Fibroblast of lung (primary cell): ENCODE measurements at places on chromosomes 16 and 17.

DNA sequence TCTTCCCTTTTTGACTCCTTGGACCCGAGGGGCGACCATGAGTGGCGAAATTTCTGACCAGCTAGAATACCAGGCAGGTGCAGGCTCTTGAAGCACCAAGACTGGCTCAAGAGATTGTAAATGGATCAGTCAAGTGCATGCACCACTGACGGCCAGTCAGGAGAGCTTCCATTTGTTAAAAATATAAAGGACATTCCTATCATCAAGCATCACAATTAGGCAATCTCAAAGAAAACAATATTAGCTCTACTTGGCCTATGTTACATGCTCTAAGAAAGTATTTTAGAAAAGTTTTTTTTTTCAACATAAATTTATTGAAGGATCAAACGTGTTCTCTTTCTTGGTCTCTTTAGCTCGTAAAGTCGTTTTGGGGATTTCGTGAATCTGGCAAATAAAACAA, 1.5 kb upstream of the PRKCA start:
- H3K36me3 ChIP-seq = no peaks in the 10 kb centered on the region
- H3K27ac ChIP-seq = no peak overlapping the region
- H3K4me3 ChIP-seq = no peak overlapping the region
- no peak for DNase-seq

DNA sequence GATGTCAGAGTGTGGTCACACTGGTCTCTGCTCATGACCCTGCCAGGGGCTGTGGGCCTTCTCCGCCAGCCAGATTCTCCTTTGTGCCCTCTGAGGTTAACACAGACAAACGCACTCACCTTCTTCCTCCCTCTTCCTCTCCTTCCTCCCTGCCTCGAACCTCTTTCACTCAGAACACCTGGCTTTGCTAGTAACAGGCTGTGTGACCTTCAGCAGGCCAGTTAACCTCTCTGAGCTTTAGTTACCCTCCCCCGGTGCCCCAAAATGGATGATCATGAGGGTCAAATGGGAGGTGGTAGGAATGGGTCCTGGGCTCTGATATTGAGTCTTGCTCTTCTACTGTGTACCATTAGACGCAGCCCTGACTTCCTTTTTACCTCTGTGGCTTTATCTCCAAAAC, 127.1 kb downstream of the OR1D5 start:
- no peak overlapping the region for H3K4me3 ChIP-seq
- no peak overlapping the region for H3K27ac ChIP-seq
- H3K4me1 ChIP-seq = no peaks in the 10 kb centered on the region

DNA sequence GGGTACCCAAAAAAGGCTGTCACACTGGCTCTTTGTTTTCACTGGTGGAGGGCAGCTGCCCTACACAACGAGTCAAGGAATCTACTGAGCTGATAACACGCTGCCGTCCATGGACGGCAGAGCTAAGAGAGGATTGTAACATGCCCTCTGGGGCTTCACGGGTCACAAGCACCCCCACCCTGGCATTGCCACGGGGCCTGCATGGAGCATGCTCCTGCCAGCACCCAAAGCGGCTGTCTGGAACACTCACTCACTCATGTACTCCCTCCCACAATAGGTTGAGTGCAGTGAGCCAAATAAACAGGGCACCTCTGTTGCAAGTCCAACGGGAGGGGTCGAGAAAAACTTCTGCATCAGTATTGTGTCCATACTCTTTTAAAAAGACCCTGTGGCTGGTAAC, 181.6 kb downstream of the MAP2K6 start:
- no peak overlapping the region for H3K27ac ChIP-seq
- H3K4me3 ChIP-seq = no peak overlapping the region
- DNase-seq = no peak
- no peaks in the 10 kb centered on the region for H3K36me3 ChIP-seq

GRCh38 chr16:77548766-77549165, 113.9 kb upstream of the ADAMTS18 start:
- H3K27me3 ChIP-seq = no peaks in the 10 kb centered on the region
- H3K4me1 ChIP-seq = no peaks in the 10 kb centered on the region
- no peak for DNase-seq

DNA sequence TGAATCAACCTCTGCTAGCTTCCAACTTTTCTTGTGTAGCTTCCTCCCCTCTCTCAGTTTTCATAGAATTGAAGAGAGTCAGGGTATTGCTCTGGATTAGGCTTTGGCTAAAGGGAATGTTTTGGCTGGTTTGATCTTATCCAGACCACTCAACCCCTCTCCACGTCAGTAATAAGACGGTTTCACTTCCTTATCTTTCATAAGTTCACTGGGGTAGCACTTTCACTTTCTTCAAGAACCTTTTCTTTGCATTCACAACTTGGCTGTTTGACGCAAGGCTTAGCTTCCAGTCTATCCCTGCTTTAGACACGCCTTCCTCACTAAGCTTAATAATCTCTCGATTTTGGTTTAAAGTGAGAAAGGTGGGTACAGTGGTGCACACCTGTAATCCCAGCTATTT, 29.7 kb upstream of the OR1A2 start:
- H3K27ac ChIP-seq = no peak overlapping the region
- no peaks in the 10 kb centered on the region for H3K36me3 ChIP-seq
- DNase-seq = no peak
- no peak overlapping the region for H3K4me3 ChIP-seq

- no peak within 1 kb of the TSS for H3K4me3 ChIP-seq
- no peaks in the 10 kb centered on the region for H3K4me1 ChIP-seq
- no peak within 1 kb of the TSS for H3K27ac ChIP-seq
- no peak for DNase-seq
- H3K36me3 ChIP-seq = no peaks in the 10 kb centered on the region
- peaks cover 26% of the 10 kb centered on the region for H3K27me3 ChIP-seq
Measured at GRCh38 chr16:84042308-84042878, at the start of gene SLC38A8. Gene SLC38A8, minus strand, starts transcription at chr16:84042795. Its CDS starts 638 bp downstream, at chr16:84042157.

GRCh38 chr17:41610965-41611640, 1.5 kb downstream of the KRT16 start:
- no peaks in the 10 kb centered on the region for H3K27me3 ChIP-seq
- no peaks in the 10 kb centered on the region for H3K36me3 ChIP-seq
- no peak overlapping the region for H3K4me3 ChIP-seq
- H3K27ac ChIP-seq = no peak overlapping the region

DNA sequence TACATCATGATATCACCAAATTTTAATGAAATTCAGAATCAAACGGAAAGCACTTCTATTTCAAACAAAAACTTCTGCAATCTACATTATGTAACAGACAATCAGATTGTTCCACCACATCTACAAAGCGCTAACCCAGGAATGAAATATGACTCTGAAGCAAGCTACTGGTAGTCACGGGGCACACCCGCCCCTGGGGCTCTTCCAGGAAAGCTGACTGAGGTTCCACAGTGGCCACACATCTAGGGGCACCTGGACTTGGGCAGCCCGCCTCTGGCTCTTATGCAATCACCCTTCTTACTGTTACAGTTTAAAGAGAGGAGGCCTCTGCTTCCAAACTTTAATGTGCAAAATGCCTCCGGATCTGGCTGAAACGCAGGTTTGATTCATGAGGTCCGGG, 27.5 kb downstream of the ZCCHC14 start:
- H3K27me3 ChIP-seq = no peaks in the 10 kb centered on the region
- peak overlapping the region; percentile 2 for H3K4me3 ChIP-seq
- peak; percentile 92 for DNase-seq
- H3K27ac ChIP-seq = peak overlapping the region; percentile 99
- H3K4me1 ChIP-seq = peaks cover 38% of the 10 kb centered on the region
- H3K36me3 ChIP-seq = no peaks in the 10 kb centered on the region

DNA sequence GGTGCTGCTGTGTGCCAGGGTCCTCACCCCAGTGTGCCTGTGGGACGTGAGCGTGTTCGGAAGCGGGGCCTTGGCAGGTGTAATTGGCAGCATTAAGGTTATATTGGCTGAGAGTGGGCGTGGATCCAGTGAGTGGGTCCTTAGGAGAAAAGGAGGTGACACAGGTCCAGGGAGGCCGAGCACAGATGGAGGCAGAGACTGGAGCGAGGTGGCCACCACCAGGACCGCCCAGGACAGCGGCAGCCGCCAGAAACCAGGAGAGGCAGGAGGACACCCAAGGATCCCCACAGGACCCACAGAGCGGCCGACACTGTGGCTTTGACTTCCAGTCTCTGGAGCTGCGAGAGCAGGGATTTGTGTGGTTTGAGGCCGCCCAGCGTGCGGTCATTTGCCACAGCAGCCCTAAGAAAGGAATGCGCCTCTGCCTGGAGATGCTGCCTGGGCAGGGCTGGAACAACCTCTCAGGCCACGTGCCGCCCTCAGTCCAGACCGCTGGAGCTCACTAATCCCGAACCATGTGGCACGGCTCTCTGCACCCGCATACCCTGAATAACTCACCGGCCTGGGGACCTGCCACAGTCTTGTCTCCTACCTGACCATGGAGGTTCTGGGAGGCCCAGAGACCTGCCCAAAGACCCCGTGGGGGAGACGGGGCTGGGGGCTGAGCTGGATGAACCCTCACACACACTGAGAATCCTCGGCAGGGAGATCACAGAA, 45.4 kb downstream of the SOX8 start:
- H3K36me3 ChIP-seq = no peaks in the 10 kb centered on the region
- DNase-seq = no peak
- H3K4me3 ChIP-seq = no peak overlapping the region

GRCh38 chr16:19696961-19697360, 21.1 kb downstream of the KNOP1 start:
- no peak overlapping the region for H3K4me3 ChIP-seq
- peaks cover 6% of the 10 kb centered on the region for H3K36me3 ChIP-seq
- no peak for DNase-seq
- H3K27ac ChIP-seq = peak overlapping the region; percentile 82
